ENCODE measurements at places on chromosomes 12 and 14. TPM values are rescaled to one million over a fixed set of nuclear protein-coding genes. Genes with fewer than 3 reads are reported as not detected.

Gene HOXC5
- not detected for total RNA-seq

Gene LRTM2
- not detected for total RNA-seq

Gene CLEC4A
- 0.81 TPM for total RNA-seq

Gene TESPA1
- 84.8 TPM for total RNA-seq

Gene SMIM41
- 0.22 TPM for total RNA-seq

Gene PCED1B
- total RNA-seq = 33.7 TPM

Gene AQP6
- total RNA-seq = not detected

Gene FGF23
- total RNA-seq = not detected

Gene MYG1
- 31.4 TPM for total RNA-seq

Gene PRKAG1
- 30.2 TPM for total RNA-seq

Gene ARF3
- 34.7 TPM for total RNA-seq

Gene NFATC4
- total RNA-seq = not detected

Gene FRMD6
- 3.5 TPM for total RNA-seq

Gene RD3L
- not detected for total RNA-seq

Gene KRT78
- not detected for total RNA-seq

Gene CFAP251
- 0.68 TPM for total RNA-seq

Gene CPSF2
- 14.2 TPM for total RNA-seq

Gene SLC11A2
- total RNA-seq = 35.1 TPM

Gene USP44
- total RNA-seq = 2.2 TPM

Gene XPOT
- 39.5 TPM for total RNA-seq

Gene SERPINA10
- total RNA-seq = not detected

Gene KITLG
- total RNA-seq = not detected
